Breast epithelium (tissue), 4 donors: ENCODE measurements at places on chromosomes 1 and 21. TPM values are rescaled to one million over a fixed set of nuclear protein-coding genes. Genes with fewer than 3 reads are reported as not detected.

MXRA8 gene
- 99.8 TPM for total RNA-seq

GRCh38 chr1:219650880-219651279 is 38.0 kb upstream of the ZC3H11B start:
- H3K27ac ChIP-seq: no peak overlapping the region
- no peaks in the 10 kb centered on the region for H3K27me3 ChIP-seq
- H3K36me3 ChIP-seq: no peaks in the 10 kb centered on the region

GRCh38 chr1:197690074-197690473 is 85.2 kb downstream of the DENND1B start:
- no peaks in the 10 kb centered on the region for H3K36me3 ChIP-seq
- H3K4me1 ChIP-seq: no peaks in the 10 kb centered on the region
- DNase-seq: no peak
- H3K27me3 ChIP-seq: no peaks in the 10 kb centered on the region
- H3K27ac ChIP-seq: no peak overlapping the region
- H3K4me3 ChIP-seq: no peak overlapping the region

DNA sequence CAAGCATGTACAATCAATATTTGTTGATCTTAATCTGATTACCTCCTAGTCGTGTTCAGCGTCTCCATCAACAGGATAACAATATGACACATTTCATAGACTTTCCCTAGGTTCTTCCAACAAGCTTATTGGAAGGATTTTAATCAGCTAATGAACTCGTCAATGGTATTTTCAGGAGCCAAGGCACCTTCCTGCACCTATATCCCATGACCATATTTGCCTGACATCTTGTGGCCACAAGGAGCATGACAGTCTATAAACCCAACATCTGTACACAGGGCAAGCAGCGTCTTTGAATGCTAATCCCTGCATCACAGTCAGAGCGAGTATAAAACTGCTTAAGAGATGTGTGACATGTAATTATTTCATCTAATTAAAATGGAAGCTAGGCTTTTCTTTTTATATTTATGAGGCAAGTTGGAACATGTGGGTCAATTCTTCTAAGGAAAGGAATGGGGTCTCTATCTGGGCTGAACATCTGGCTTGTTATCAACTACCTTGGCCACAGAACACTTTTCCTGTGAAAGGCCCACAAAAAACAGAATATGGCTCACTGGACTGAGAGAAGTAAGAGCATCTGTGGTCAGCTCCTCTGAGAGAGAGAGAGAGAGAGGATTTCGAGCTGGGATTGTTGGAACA is 388.8 kb downstream of the NTNG1 start:
- no peaks in the 10 kb centered on the region for H3K27me3 ChIP-seq
- peak; percentile 30 for DNase-seq
- H3K27ac ChIP-seq: peak overlapping the region; percentile 60
- H3K4me3 ChIP-seq: no peak overlapping the region

GRCh38 chr1:184162281-184162680 is 110.8 kb downstream of the TSEN15 start:
- no peak for DNase-seq
- no peaks in the 10 kb centered on the region for H3K27me3 ChIP-seq
- H3K4me1 ChIP-seq: no peaks in the 10 kb centered on the region
- no peak overlapping the region for H3K27ac ChIP-seq

- no peak overlapping the region for H3K4me3 ChIP-seq
- no peak for DNase-seq
- H3K36me3 ChIP-seq: no peaks in the 10 kb centered on the region
- H3K27ac ChIP-seq: peak overlapping the region; percentile 69
- H3K4me1 ChIP-seq: peaks cover 6% of the 10 kb centered on the region
- no peaks in the 10 kb centered on the region for H3K27me3 ChIP-seq
Measured at GRCh38 chr1:27071049-27071416, 58.4 kb upstream of the TENT5B start.

- H3K27me3 ChIP-seq: no peaks in the 10 kb centered on the region
- no peak for DNase-seq
- peak overlapping the region; percentile 35 for H3K27ac ChIP-seq
- peak overlapping the region; percentile 77 for H3K4me3 ChIP-seq
Measured at GRCh38 chr1:109112056-109112651, 1.8 kb upstream of the ELAPOR1 start.

GRCh38 chr1:212916481-212917133 is 33.7 kb upstream of the VASH2 start:
- no peaks in the 10 kb centered on the region for H3K4me1 ChIP-seq
- DNase-seq: no peak
- peak overlapping the region; percentile 59 for H3K4me3 ChIP-seq
- H3K36me3 ChIP-seq: no peaks in the 10 kb centered on the region
- H3K27ac ChIP-seq: no peak overlapping the region
